Activated CD4-positive, alpha-beta T cell treated with anti-CD3 and anti-CD28 coated beads, Interleukin-2, amount 10 ng/mL, durations not matched to agents 24 days and 14 days (primary cell): ENCODE measurements at places on chromosomes 16 and 17. TPM values are rescaled to one million over a fixed set of nuclear protein-coding genes. Genes with fewer than 3 reads are reported as not detected.

Gene DUSP3
- 16.5 and 18.3 TPM in 2 replicates for total RNA-seq

Gene MYH10
- total RNA-seq, result 14.1 and 19.4 TPM in 2 replicates

Gene GNGT2
- 18.2 and 19.5 TPM in 2 replicates for total RNA-seq

Gene TEX19
- 0.09 TPM in 2 replicates for total RNA-seq

Gene PRM1
- total RNA-seq, result not detected in 2 replicates

Gene HLF
- 0.92 and 1.3 TPM in 2 replicates for total RNA-seq

Gene CLEC18B
- total RNA-seq, result 0.21 and 0.42 TPM in 2 replicates

Gene LRRC46
- 0.33 and 0.44 TPM in 2 replicates for total RNA-seq

Gene SPATA32
- 0.28 and 0.40 TPM in 2 replicates for total RNA-seq

Gene TMEM132E
- not detected in 2 replicates for total RNA-seq

Gene SLC12A3
- total RNA-seq, result not detected in 2 replicates

Gene ZNF469
- 0.57 and 0.63 TPM in 2 replicates for total RNA-seq

Gene SLC7A6
- total RNA-seq, result 103 and 106 TPM in 2 replicates

Gene AGRP
- total RNA-seq, result not detected in 2 replicates
